ENCODE measurements at places on chromosomes 11 and 22. TPM values are rescaled to one million over a fixed set of nuclear protein-coding genes. Genes with fewer than 3 reads are reported as not detected.

Gene DLG2
- polyA plus RNA-seq = 14.0 TPM

Gene MYO18B
- polyA plus RNA-seq = 51.3 TPM

Gene HTR3A
- not detected for polyA plus RNA-seq

Gene CLMP
- 12.3 TPM for polyA plus RNA-seq

Gene TRPM5
- polyA plus RNA-seq = 0.05 TPM

Gene GGTLC3
- polyA plus RNA-seq = not detected

Gene DUSP18
- 3.0 TPM for polyA plus RNA-seq

Gene CD151
- polyA plus RNA-seq = 112 TPM

Gene RIMBP3B
- not detected for polyA plus RNA-seq

Gene HORMAD2
- 0.08 TPM for polyA plus RNA-seq

Gene PKNOX2
- polyA plus RNA-seq = 20.5 TPM

Gene OR8D1
- polyA plus RNA-seq = 0.07 TPM

Gene POU2AF2
- not detected for polyA plus RNA-seq

Gene APOA1
- 2.3 TPM for polyA plus RNA-seq

Gene CDC45
- 10.3 TPM for polyA plus RNA-seq

Gene NTM
- not detected for polyA plus RNA-seq

Gene OR4D9
- polyA plus RNA-seq = 0.03 TPM

Gene SLC2A11
- 11.8 TPM for polyA plus RNA-seq

Gene FBLN1
- 153 TPM for polyA plus RNA-seq

Gene SCGB1A1
- not detected for polyA plus RNA-seq

Gene OPCML
- polyA plus RNA-seq = 2.0 TPM
